M059J (cell line): ENCODE measurements at places on chromosomes 6 and 20. TPM values are rescaled to one million over a fixed set of nuclear protein-coding genes. Genes with fewer than 3 reads are reported as not detected.

COL11A2 gene
- 0.02 TPM in 1 of 2 replicates, not detected in the other for total RNA-seq

ARMC12 gene
- 0.22 TPM in 1 of 2 replicates, not detected in the other for total RNA-seq

SLC22A1 gene
- total RNA-seq: 0.05 TPM in 1 of 2 replicates, not detected in the other

TCP11 gene
- not detected in 2 replicates for total RNA-seq

F13A1 gene
- total RNA-seq: not detected in 2 replicates

FNDC11 gene
- not detected in 2 replicates for total RNA-seq

GFOD1 gene
- total RNA-seq: 4.3 and 4.7 TPM in 2 replicates

FILIP1 gene
- 0.81 and 1.3 TPM in 2 replicates for total RNA-seq

WASF1 gene
- total RNA-seq: 25.2 and 26.2 TPM in 2 replicates

NMBR gene
- total RNA-seq: 0.30 TPM in 1 of 2 replicates, not detected in the other

SYCP2 gene
- total RNA-seq: 0.79 and 1.2 TPM in 2 replicates

SAMD3 gene
- 2.8 and 4.2 TPM in 2 replicates for total RNA-seq

HMGCLL1 gene
- 0.20 TPM in 1 of 2 replicates, not detected in the other for total RNA-seq

NRSN1 gene
- total RNA-seq: not detected in 2 replicates

PRRT1 gene
- 0.12 TPM in 1 of 2 replicates, not detected in the other for total RNA-seq

SSTR4 gene
- not detected in 2 replicates for total RNA-seq

DEF6 gene
- total RNA-seq: 0.44 and 0.57 TPM in 2 replicates

WRNIP1 gene
- total RNA-seq: 52.1 and 103 TPM in 2 replicates

SERPINB1 gene
- total RNA-seq: 1.5 and 3.9 TPM in 2 replicates
